Activated CD4-positive, alpha-beta memory T cell treated with anti-CD3 and anti-CD28 coated beads, Interleukin-2, amount 10 ng/mL, durations not matched to agents 7 days and 5 days (primary cell): ENCODE measurements at places on chromosomes 12 and 14. TPM values are rescaled to one million over a fixed set of nuclear protein-coding genes. Genes with fewer than 3 reads are reported as not detected.

The ANAPC7 gene
- 47.3 TPM for total RNA-seq

The CFAP73 gene
- total RNA-seq, result 0.23 TPM

The C14orf132 gene
- total RNA-seq, result 1.1 TPM

The ETFRF1 gene
- total RNA-seq, result 10.9 TPM

The FSCB gene
- total RNA-seq, result not detected

The PCED1B gene
- total RNA-seq, result 62.2 TPM

The TAS2R10 gene
- 0.30 TPM for total RNA-seq

The CCDC175 gene
- total RNA-seq, result not detected

The PRH2 gene
- total RNA-seq, result not detected

The MGP gene
- not detected for total RNA-seq

The REM2 gene
- 0.98 TPM for total RNA-seq

The RPGRIP1 gene
- not detected for total RNA-seq

The AKAP3 gene
- total RNA-seq, result 3.4 TPM

The BDKRB2 gene
- total RNA-seq, result not detected

The TMEM30B gene
- total RNA-seq, result 0.48 TPM

DNA sequence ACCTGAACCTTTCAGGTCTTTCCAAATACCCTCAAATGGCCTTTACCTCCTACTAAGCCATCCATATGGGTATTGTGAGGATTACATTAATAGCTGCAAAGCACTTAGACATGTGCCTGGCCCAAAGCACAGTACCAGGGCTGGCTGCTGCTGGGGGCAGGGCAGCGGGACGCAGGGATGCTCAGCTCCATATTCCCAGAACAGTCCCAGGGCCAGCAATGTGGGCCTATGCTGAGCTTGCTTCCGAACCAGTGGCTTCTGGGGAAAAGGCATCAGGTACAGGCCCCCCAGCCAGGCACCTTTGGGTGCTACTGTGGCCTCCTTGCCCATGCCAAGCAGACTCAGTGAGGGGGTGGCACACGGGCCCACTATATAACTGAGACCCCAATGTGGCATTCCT, 10.4 kb downstream of the ACTN1 start:
- H3K4me1 ChIP-seq, result peaks cover 37% of the 10 kb centered on the region
- DNase-seq, result no peak
- no peak overlapping the region for H3K4me3 ChIP-seq
- no peaks in the 10 kb centered on the region for H3K27me3 ChIP-seq
- H3K27ac ChIP-seq, result no peak overlapping the region
- peaks cover 17% of the 10 kb centered on the region for H3K36me3 ChIP-seq

GRCh38 chr14:72557671-72558070, 336.2 kb downstream of the DPF3 start:
- H3K36me3 ChIP-seq, result no peaks in the 10 kb centered on the region
- no peak overlapping the region for H3K27ac ChIP-seq
- peaks cover 48% of the 10 kb centered on the region for H3K27me3 ChIP-seq
- H3K4me3 ChIP-seq, result no peak overlapping the region
- H3K4me1 ChIP-seq, result peaks cover 12% of the 10 kb centered on the region

DNA sequence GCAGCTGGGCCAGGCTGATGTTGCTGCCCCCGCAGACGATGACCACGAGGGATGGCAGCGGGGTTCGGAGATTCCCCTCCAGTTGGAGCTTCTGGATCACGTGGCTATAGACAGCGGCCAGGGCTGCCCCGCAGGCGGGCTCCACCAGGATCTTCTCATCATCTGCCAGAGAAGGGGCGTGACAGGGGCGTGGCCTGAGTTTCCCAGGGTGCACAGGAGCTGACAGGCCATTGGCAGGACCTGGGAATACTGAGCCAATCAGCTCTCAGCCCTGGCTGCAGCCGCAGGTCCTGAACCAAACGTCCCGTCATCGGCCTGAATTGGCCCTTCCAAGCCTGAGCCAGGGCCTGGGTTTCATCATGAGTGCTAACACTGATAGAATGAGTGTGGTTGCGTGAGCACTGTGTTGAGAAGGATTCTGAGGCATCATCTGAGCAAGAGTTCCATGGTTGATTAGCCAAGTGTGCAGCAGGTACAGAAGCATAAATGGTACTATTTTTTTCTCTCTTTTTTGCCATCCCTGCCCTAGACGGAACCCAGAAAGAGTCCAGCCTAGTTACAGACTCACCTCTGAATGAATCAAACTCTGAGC, 10.6 kb downstream of the SDS start:
- H3K36me3 ChIP-seq, result no peaks in the 10 kb centered on the region
- no peaks in the 10 kb centered on the region for H3K4me1 ChIP-seq
- no peak overlapping the region for H3K27ac ChIP-seq
- DNase-seq, result no peak
- peaks cover 2% of the 10 kb centered on the region for H3K27me3 ChIP-seq

GRCh38 chr12:58645946-58646345, 274.4 kb downstream of the LRIG3 start:
- no peaks in the 10 kb centered on the region for H3K36me3 ChIP-seq
- H3K27ac ChIP-seq, result no peak overlapping the region
- no peak for DNase-seq
- no peaks in the 10 kb centered on the region for H3K27me3 ChIP-seq

GRCh38 chr12:71152851-71153250, 4.9 kb downstream of the TSPAN8 start:
- DNase-seq, result no peak
- no peaks in the 10 kb centered on the region for H3K27me3 ChIP-seq
- H3K4me1 ChIP-seq, result no peaks in the 10 kb centered on the region
- H3K27ac ChIP-seq, result no peak overlapping the region
- no peak overlapping the region for H3K4me3 ChIP-seq
- H3K36me3 ChIP-seq, result no peaks in the 10 kb centered on the region

DNA sequence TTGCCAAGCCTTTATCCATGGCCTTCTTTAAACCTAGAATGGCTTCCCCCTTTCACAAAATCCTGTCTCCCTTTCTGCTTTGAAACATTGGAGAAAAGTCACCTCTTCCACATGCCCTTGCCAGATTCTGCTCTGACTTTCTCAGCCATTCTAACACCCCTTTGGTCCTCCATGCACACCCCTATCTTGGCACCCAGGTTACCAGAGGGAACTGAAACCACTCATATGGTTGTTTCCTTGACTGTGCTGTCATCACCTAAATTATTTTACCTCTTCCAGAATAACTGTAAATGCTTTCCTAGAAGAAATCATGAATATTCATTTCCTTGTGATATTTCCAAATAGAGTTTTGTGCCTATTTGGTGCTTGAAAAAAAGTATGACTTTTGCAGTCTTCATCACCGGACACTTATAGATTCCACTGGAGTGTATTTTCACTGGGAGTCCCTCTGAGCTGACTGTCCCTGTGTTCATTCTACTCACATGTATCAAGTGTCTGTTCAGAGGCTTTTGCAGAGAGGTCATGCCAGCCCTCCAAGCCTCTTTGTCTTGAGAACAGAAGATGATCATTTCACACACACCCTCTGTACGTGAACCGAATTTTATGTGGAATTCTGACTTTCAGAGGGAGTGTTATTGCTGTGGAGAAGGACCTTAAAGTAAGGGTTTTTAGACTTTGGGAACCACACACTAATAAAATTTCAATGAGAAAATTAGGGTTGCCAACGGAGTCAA, 74.1 kb downstream of the PLXNC1 start:
- H3K4me3 ChIP-seq, result no peak overlapping the region
- peaks cover 49% of the 10 kb centered on the region for H3K36me3 ChIP-seq
- H3K4me1 ChIP-seq, result no peaks in the 10 kb centered on the region
- no peaks in the 10 kb centered on the region for H3K27me3 ChIP-seq
- no peak for DNase-seq

DNA sequence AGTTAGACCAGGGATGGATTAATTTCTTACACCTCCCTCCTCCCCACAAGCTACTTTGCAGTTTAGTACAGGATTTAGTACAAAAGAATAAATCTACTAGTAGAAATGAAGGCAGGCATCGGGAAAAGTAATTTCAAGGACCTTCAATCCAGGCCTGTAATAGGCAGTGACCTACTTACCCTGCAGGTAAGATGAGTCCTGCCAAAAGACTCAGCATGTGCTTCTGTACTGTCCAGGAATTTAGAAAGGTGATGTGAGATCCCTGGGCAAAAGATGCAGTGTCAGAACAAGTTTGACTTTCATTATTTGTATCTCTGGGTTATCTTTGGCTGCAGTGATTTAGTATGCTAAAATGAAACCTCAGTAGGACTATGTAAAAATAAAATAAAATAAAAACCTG, 403.0 kb downstream of the NOVA1 start:
- H3K36me3 ChIP-seq, result no peaks in the 10 kb centered on the region
- no peak overlapping the region for H3K4me3 ChIP-seq
- H3K27me3 ChIP-seq, result no peaks in the 10 kb centered on the region
- H3K27ac ChIP-seq, result no peak overlapping the region
- H3K4me1 ChIP-seq, result no peaks in the 10 kb centered on the region
- no peak for DNase-seq

GRCh38 chr14:58832095-58832521, 194.3 kb downstream of the DACT1 start:
- H3K27me3 ChIP-seq, result no peaks in the 10 kb centered on the region
- DNase-seq, result no peak
- H3K4me3 ChIP-seq, result no peak overlapping the region
- peaks cover 2% of the 10 kb centered on the region for H3K4me1 ChIP-seq
- no peak overlapping the region for H3K27ac ChIP-seq

- peaks cover 16% of the 10 kb centered on the region for H3K4me1 ChIP-seq
- H3K36me3 ChIP-seq, result no peaks in the 10 kb centered on the region
- H3K4me3 ChIP-seq, result no peak overlapping the region
- H3K27ac ChIP-seq, result no peak overlapping the region
- H3K27me3 ChIP-seq, result peaks cover 52% of the 10 kb centered on the region
Measured at GRCh38 chr12:120649442-120650232, 9.2 kb downstream of the CABP1 start.

- peaks cover 28% of the 10 kb centered on the region for H3K4me1 ChIP-seq
- peak overlapping the region; percentile 72 for H3K27ac ChIP-seq
- H3K4me3 ChIP-seq, result no peak overlapping the region
Measured at GRCh38 chr14:75205591-75205990, 29.2 kb upstream of the TMED10 start.

DNA sequence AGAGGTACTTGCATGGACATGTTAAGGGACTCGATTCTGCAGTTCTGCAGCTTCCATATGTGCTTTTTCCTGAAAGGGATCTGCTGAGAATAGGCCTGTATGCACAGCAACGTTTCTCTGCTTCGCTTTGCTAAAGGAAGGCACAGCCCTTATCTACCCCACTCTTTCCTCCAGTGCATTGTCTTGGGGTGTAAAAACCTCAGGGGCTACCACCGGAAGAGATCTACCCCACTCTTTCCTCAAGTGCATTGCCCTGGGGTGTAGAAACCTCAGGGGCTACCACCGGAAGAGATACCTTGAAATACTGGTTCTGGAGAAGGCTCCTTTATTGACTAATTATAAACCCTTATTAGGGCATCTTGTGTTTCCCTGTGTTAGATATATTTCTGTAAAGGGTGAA, 52.9 kb downstream of the SEL1L start:
- no peaks in the 10 kb centered on the region for H3K27me3 ChIP-seq
- H3K27ac ChIP-seq, result no peak overlapping the region
- H3K36me3 ChIP-seq, result peaks cover 65% of the 10 kb centered on the region
- peaks cover 16% of the 10 kb centered on the region for H3K4me1 ChIP-seq
- no peak overlapping the region for H3K4me3 ChIP-seq
- peak; percentile 28 for DNase-seq

DNA sequence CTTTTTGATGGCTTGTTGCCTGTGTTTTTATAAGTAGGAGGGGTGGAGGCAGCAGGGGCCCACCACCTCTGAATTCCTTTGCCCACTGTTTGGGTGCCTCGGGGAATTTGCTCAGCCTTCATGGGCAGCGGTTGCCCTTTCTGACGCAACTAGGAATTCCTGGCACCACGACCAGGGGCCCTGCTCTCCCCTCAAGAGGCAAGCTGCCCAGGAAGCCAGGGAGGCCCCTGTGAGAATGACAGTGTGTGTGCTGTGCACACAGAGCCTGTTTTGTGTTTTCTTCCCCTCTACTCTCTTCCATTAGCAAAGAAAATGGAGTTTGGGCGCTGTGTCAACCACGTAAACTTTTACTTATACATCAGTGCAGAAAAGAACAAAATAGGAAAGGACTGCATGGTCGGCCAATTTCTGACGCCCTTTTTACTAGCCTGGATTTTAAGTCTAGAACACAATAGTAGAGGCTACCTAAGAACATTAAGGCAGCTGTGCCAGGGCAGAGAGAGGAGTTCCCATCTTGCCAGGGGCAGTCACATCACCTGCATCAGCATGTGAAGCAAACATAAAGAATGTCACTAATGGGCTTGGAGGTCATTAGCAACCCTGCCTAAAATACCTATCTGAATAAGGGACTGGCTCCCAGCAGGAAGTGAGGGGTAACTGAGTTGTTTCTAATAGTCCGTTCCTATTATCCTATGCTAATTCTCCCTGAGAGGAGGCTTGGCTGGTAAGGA, 17.9 kb upstream of the PTGR2 start:
- no peaks in the 10 kb centered on the region for H3K36me3 ChIP-seq
- no peak overlapping the region for H3K4me3 ChIP-seq
- no peaks in the 10 kb centered on the region for H3K27me3 ChIP-seq
- DNase-seq, result no peak
- H3K27ac ChIP-seq, result no peak overlapping the region
- peaks cover 20% of the 10 kb centered on the region for H3K4me1 ChIP-seq

GRCh38 chr12:75360920-75361319, 26.4 kb downstream of the GLIPR1L1 start:
- DNase-seq, result no peak
- no peak overlapping the region for H3K27ac ChIP-seq
- H3K27me3 ChIP-seq, result no peaks in the 10 kb centered on the region
- no peak overlapping the region for H3K4me3 ChIP-seq
- peaks cover 4% of the 10 kb centered on the region for H3K4me1 ChIP-seq

- no peaks in the 10 kb centered on the region for H3K36me3 ChIP-seq
- no peak overlapping the region for H3K4me3 ChIP-seq
- H3K4me1 ChIP-seq, result peaks cover 6% of the 10 kb centered on the region
- no peak overlapping the region for H3K27ac ChIP-seq
- H3K27me3 ChIP-seq, result no peaks in the 10 kb centered on the region
- no peak for DNase-seq
Measured at GRCh38 chr12:75683220-75683619, 171.8 kb upstream of the KRR1 start.

GRCh38 chr12:69304284-69304683, 43.9 kb upstream of the LYZ start:
- no peaks in the 10 kb centered on the region for H3K4me1 ChIP-seq
- no peak for DNase-seq
- H3K36me3 ChIP-seq, result no peaks in the 10 kb centered on the region
- peaks cover 21% of the 10 kb centered on the region for H3K27me3 ChIP-seq
